ENCODE measurements at places on chromosomes 6 and 20.

- no peak for DNase-seq
Observed at GRCh38 chr6:38088010-38088409, 268.5 kb downstream of the ZFAND3 start.

- no peak for DNase-seq
Observed at GRCh38 chr6:153024709-153025017, 22.2 kb upstream of the MTRF1L start.

GRCh38 chr6:40504274-40504673 lies 82.9 kb downstream of the LRFN2 start:
- DNase-seq, result no peak

- DNase-seq, result no peak
Observed at GRCh38 chr20:31644701-31645100, 7.0 kb downstream of the COX4I2 start.

- DNase-seq, result no peak
Observed at GRCh38 chr20:32982617-32983458, 21.4 kb downstream of the SUN5 start.

GRCh38 chr6:14082771-14083170 lies 34.8 kb upstream of the CD83 start:
- DNase-seq, result no peak

GRCh38 chr20:31695849-31696804 lies 26.5 kb downstream of the BCL2L1 start:
- DNase-seq, result no peak

DNA sequence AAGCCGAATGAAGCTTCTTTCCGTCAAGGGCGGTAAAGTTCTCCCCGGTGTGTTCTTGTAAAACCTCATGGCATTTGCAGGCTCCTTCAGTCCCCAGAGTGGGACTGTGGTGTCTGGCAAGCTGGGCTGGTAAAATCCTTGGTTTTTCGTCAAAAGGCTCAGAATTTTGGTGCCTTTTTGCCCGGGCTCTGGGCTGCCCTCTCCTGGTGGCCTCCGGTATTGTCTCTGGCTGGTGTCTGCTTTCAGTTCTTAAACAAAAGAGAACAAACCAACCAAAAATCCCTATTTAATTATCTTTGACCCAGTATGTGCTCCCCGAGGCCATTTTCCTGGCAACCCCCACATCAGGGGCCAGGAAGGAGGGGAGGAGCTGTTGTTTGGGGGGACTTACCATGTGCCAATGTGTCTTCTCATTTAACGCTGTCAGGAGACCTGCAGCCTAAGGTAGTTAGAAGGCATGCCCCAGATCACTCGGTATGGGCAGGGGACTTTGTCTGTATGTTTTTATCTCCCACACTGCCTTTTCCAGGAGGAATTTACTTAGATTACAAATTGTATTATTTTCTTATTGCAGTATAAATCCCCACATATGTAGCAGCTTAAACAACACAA lies 11.1 kb downstream of the CDH4 start:
- no peak for DNase-seq

DNA sequence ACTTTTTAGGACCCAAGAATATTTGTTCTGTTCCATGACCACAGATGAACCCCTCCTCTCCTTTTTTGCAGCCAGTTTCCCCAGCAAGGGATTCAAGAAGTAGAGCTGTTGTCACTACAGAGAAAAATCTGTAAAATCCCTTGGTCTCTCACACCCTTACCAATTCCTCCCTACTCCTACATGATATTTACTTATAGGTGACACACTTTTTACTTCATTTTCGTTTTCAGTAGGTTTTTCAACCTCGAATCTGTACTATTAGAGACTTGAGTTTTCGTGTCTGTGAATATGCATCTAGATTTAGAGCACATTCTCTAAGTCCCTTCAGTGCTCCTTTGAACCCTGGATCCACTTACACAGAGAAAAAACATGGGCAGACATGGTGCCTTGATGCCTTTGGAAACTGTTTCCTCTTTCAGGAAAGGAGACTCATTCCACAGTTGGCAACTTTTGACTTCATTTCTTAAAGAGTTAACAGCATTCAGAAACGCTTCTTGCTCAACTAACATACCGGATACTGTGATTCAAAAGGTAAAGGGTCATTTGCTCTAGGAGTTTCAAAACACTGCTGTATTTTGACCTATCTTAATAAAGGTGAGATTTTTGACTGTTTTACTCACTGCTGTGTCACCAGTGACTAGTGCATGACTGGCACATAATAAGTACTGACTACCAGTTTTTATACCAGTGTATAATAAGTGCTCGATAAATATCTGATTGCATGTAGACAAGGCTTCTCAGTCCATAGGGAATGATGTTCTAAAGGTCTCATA lies 50.6 kb downstream of the LAMA4 start:
- DNase-seq, result no peak

GRCh38 chr6:151753581-151753980 lies 53.9 kb upstream of the ESR1 start:
- no peak for DNase-seq

- DNase-seq, result no peak
Observed at GRCh38 chr6:129641344-129641743, 68.6 kb downstream of the ARHGAP18 start.

GRCh38 chr6:3518356-3519190 lies 61.7 kb upstream of the SLC22A23 start:
- no peak for DNase-seq

DNA sequence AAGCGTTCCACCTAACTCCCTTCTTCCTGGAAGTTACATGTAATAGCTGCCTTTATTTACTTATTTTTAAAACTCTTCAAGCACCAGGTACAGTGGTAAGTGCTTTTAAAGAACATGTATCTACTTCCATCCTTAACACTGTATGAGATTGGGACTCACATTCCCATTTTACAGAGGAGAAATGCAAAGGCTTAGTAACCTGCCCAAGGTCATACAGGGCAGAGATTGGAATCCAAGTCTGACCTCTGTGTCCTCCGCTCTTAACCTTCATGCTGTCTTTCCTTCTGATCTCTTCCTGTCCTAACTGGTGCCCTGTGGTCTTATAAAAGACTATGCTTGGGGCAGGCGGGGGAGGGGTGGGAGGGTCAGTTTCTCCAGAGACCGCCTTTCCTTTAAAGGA lies 1.6 kb downstream of the B4GALT5 start:
- no peak for DNase-seq

GRCh38 chr20:7654231-7654630 lies 286.0 kb downstream of the HAO1 start:
- DNase-seq, result no peak

DNA sequence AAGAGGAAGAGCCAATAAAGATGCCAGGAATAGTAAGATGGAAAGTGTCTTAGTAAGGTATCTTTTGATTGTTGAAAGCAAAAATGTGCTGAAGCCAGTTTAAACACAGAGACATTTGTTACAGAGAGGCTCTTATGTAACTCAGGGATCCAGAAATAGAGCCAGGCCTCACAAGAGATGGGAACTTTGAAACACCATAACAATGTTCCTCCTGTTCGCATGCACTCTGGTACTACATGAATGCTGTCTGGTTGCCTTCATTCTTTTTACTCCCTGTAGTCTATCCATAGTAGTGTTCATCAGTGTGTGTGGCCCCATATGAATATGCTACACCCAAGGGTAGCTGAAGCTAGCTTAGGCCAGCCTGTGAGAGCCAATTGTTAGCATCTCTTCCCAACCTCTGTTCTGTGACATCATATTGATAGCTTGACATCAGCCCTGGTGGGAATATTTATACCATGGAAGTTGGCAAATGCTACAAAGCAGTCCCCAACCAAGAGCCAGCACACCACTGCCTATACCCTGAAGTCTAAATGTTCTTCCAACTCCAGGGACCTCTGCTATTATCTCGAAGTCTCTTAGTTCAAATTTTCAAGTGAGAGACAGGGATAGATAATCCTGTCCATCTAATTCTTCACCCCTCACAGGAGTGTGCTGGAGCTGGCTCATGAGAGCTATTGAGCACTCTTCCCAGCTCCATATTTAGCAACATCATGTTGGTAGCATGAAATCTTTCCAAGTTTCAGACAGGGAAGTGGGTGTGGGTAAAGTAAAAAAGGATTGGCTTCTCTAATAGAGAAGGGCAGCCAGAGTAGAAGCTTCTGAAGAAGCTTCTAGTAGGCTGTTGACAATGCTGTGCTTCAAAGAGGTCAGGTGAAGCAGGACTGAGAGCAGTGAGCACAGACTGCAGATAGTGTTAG lies 7.0 kb downstream of the NDUFAF5 start:
- DNase-seq, result no peak

DNA sequence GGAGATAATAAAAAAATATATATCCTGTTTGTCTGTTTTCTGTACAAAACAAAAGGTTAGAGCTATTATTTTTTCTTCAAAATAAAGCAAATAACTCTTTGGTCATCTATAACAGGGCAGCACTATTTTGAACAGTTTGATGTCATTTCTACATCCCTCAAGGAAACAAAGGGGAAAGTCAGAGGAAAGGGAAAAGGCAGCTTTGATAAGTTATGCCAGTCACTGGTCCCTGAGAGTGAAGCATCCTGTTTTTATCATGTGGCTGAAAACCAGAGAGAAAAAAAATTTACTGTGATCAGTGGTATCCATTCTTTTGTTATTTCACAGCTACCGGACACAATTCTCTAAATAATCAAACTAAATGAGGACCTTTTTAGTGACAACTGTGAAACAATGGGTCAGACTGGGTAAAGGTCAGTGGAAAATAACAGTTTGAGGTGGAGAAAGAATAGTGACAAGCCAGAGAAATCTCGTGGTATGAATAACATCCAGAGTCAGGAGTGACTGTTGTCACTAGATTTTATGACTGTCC lies 356.0 kb downstream of the HDGFL1 start:
- no peak for DNase-seq

DNA sequence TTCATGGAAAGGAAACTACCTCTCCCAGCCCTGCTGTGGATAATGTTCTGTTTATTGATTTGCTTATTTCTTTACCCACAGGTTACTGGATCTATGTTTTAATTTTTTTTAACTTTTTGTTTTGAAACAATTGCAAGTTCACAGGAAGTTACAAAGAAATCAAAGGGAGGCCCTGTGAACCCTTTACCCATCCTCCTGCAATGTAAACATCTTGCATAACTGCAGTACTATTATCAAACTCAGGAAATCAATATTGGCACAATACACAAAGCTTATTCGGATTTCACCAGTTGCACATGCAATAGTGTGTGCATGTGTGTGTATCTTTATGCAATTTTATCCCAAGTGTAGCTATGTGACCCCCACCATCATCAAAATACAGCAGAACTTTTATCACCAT lies 398.0 kb downstream of the BTBD3 start:
- DNase-seq, result no peak

GRCh38 chr6:151592449-151593159 lies 98.8 kb downstream of the CCDC170 start:
- DNase-seq, result no peak

DNA sequence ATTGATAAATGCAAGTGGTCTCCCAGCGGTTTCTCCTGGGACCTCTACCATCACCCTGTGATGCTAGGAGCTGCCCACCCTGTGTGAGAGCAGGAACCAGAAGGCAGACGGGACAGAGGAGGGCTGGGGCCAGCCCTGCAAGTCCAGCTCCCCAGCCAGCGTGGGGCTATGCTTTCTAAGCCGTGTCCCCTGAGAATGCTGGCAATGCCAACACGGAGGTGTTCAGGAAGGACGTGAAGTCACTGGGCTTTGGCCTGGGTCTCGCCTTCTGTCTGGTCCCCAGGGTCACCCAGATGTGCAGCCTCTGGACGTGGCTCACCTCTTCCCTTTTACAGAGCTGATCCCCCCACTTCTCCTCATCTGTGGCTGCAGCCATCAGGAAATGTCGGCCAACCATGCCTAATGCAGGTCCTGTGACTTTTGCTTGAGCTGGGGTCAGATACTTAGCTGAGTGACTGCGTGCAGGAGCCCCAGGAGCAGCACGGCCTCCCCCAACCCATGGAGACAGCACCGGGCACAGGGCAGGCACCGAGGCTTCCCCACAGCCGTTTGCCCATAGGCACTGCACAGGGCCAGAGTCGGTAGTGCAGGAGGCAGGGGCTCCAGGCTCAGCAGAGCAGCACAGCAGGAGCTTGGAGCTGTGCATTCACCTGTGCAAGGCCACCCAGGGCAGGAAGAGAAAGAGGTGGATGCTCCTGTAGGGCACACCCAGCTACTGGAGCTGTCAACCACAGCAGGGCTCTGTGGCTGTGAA lies 66.2 kb downstream of the GNAS-AS1 start:
- no peak for DNase-seq

- DNase-seq, result no peak
Observed at GRCh38 chr6:28710466-28711191, 184.9 kb downstream of the GPX5 start.

GRCh38 chr6:169862892-169863525 lies 111.6 kb downstream of the ERMARD start:
- DNase-seq, result no peak

DNA sequence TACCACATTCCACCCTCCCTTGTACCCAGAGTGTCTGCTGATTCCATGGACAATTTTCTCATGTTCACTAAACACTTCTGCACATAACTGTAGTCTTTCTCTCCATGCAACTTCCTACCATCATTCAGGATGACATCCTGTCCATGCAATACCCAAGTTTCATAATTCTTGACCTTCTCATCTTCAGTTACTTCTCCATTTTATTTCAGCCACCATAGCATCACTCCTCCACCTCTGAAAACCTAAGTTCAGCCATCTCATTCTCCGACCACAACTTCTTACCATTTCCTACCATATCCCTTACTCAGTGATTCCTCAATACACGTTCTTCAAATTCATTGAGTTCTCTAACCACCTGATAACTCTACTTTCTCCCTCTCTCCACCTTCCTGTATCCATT lies 216.5 kb upstream of the TENT5A start:
- no peak for DNase-seq

DNA sequence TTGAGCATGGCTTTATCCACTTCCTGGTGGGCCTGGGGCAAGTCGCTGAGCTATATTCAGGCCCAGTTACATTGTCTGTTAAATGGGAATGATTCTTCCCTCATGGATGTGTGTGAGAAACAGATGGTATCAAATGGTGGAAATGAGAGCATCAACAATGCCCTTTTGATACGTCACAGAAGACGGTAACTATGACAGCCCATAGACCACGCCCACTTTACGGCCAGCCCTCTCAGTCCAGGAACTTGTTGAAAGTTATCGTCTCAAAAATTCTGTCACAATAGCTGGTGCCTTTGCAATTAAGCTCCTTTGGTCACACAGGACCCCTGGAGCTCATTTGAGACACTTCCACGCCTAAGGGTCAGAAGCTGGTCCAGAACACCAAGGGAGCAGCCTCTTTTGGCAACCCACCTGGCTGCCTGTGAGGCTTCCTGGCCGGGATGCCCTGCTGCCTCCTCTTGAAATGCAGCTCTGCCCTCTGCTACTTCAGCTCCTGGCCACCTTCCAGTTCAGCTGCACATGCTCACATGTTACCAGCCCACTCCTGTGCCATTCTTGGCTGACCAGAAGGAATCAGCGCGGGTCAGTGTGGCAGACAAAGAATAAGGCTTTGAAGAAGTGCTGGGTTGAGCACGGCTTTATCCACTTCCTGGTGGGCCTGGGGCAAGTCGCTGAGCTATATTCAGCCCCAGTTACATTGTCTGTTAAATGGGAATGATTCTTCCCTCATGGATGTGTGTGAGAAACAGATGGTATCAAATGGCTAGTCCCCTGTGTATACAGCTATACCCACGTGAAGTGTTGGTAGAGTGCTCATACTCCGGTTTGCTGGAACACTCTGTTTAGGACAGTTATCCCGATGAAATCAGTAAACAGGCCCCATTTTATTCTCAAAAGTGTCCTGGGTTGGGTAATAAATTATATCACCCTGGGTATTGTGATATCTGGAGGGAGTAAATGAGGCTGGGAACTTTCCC lies 199.2 kb upstream of the SUPT3H start:
- DNase-seq, result no peak

GRCh38 chr20:50980071-50980681 lies 21.6 kb downstream of the MOCS3 start:
- no peak for DNase-seq

All from B cell (primary cell).